BE2C (cell line): ENCODE measurements at places on chromosomes 4 and X.

DNA sequence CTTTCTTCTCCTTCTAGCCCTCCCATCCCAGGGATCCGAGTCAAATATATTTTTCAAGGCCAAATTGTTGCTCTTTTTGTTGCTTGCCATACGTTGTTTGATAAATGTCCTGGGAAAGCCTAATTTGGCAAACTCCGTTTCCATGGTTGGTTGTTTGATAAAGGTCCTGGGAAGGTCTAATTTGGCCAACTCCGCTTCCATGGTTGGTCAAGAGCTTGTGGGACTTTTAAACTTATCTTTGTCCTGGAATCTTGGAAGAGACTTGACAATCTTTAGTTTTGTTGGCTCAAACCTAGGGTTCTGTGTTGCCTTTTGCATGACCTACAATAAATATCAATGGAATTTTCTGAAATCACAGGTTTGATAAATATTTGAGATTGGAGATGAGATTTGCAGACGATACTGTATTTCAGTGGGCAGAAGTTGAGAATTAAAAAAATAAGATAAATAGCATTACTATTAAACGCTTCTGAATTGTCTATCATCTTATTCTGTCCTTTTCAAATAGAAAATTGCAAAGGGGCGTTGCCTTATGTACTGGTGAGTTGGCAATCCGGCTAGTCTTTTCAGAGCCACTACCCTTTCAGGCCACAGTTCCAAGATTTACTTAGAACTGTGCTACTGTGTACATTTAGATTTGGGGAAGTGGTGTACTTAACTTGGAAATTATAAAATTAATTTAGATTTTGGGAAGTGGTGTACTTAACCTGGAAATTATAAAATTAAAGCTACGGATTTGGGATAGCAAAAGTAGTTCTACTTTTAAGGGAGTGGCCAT, 804 bp downstream of the OSTC start:
- no peak for DNase-seq

DNA sequence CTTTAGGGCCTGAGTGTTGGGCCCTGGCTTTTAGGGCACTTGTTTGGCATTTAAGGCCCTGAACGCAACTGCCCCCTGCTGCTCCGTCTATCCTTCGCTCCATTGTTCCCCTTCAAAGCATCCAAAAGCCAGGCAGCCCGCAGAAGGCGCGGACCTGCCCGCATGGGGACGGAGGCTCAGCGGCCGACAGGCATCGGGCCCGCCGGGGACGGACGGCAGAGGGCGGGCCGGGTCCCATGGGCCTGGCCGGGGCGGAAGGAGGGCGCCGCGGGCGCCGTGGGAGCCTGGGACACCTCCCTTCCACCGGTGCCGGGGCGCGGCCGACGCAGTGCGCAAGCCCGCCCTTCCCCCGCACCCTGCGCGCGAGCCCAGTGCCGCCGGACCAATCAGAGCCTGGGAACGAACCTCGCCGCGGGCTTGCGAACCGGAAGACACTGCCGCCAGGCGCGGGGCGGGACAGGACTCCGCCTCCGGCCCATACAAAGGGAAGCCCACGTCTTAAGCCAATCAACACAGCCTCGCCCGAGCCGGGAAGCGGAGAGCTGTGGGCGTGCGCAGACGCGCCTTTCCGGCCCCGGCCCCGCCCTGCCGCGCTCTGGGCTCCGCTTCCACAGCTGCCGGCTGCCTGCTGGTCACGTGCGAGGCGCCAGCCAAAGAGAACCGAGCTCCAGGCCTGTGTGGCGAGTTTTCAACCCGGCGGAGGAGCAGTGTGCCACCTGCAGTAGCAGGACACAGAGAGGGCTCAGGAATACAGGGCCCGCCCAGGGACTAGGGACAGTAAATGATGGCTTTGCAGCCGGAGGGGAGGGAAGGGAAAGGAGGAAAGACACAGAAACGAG, 2.1 kb upstream of the ARHGAP4 start:
- DNase-seq: peak; percentile 94

GRCh38 chr4:120052856-120053255, 13.8 kb downstream of the MAD2L1 start:
- DNase-seq: no peak

GRCh38 chr4:83212041-83212851, 72.4 kb downstream of the COQ2 start:
- no peak for DNase-seq

DNA sequence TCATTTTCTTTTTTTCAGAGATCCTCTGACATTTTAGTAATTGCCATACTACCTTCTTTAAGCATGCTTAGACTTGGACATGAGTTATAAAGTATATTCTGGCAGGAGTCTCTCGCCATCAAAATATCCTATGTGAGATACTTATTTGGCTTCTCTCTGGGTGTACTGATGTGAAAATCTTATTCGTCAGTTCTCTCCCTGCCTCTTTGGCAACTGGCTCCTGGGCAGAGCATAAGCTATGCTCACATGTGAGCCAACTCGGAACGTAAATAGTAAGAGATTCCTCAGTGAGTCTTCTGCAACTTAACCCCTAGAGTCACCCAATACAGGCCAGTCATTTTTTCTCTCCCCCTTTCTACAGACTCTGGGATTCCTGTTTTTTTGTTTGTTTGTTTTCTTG, 91.6 kb downstream of the MAGEB17 start:
- no peak for DNase-seq

DNA sequence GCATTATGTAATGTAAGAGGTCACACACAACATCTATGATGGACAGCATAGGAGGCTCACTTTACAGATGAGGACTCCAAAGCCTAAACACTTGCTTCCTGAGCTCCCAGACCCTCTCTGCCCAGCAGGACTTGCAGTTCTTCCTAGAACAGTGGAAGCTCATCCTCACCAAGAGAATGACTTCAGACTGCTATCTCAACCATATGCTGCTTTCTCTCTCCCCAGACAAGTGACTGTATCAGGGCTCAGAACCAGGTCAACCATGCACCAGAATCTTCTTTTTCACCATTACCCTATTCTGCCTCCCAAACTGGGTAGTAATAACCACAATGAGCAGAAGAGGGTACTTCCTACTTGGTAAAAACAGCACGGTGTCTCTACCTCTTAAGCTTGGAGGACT, 12.2 kb downstream of the RNF150 start:
- no peak for DNase-seq

- no peak for DNase-seq
These were observed at the start of gene ZFP42 for GRCh38 chr4:187995322-187996207. ZFP42 (plus strand) TSS chr4:187995771; CDS start chr4:188002808, 7,037 bp downstream.

GRCh38 chr4:25535701-25536473, 119.8 kb upstream of the SLC34A2 start:
- no peak for DNase-seq
